Stimulated activated CD4-positive, alpha-beta T cell treated with anti-CD3 and anti-CD28 coated beads, Interleukin-2, amount 100 ng/mL, for 24 hours (primary cell): ENCODE measurements at places on chromosomes 4 and X.

- no peak for DNase-seq
These were observed 67.8 kb upstream of the SORBS2 start for GRCh38 chr4:185879666-185880312.

DNA sequence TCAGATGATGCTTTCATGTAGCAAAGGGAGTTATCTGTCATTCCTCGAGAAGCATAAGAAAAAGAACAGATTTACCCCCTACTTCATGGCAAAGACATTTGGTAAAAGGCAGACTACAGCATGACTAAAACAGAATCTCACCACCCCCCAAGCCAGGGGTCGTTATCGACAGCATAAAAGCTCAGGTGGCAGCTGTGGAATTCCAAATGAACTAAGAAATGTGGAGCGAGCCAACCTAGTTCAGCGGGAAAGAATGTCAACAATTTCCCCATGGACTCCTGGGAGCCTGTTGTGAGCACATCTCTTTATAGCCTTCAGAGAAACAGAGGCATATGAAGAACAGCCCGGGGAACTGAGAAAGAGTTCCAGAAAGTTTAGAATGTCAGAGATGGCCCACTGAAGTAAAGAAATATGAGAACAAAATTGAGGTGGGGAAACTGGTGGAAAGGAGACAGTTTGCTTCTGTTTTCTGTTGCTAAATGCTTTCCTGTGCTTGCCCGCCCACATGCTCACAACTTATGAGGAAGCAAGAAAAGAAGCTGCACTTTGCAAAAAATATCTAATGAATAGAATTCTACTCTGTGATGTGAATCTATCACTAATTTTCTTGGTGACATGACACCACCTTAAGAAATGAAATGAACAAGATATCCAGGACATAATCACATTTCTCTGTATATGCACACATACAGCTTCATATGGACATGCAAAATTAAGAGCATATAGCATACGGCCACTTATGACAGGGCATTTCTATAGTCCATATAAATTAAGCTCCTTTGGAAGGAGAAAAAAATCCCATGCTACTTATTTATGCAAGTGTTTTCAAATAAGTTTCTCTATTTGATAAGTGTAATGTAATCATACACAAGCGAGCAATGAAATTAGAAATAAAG is 135.3 kb upstream of the MID1 start:
- no peak for DNase-seq

GRCh38 chr4:159045321-159045720 is 57.6 kb upstream of the RAPGEF2 start:
- DNase-seq: no peak

- DNase-seq: no peak
These were observed 32.1 kb upstream of the PAQR3 start for GRCh38 chr4:78971326-78971725.

GRCh38 chr4:47535567-47536147 is 50.6 kb downstream of the ATP10D start:
- DNase-seq: no peak

- DNase-seq: no peak
These were observed 12.1 kb upstream of the TCEAL4 start for GRCh38 chrX:103573202-103573601.

DNA sequence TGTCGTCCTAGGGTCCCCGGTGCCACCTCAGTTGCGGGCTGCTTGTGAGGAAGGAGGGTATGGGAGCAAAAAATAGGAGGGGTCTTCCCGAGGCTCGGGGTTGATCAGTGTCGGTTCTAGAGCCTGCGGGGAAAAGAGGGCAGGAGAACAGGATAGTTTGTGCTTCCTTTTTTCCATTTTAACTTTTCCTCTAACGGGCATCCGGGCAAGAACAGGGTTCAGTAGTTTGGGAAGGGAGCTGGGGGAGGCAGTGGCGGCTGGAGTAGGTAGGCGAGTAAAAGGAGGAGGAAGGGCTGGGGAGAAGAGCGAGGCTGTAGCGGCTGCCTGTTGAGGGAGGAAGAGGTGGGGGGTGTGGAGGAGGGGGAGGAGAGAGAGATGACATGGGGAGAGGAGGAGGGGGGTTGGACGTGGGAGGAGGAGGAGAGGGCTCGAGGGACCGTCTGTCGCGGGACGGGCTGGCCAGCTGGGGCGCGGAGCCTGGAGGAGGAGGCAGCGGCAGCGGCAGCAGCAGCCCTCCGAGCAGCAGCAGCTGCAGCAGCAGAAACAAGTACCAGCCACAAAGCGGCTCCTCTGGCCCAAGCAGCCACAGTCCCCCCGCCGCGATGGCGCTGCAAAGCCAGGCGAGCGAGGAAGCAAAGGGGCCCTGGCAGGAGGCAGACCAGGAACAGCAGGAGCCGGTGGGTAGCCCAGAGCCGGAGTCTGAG is at the start of gene SLC16A2:
TSS of gene SLC16A2 (plus strand) at position 458 of the 704 bp plus-strand sequence. CDS start at position 603, 145 bp downstream.
- DNase-seq: peak; percentile 27

DNA sequence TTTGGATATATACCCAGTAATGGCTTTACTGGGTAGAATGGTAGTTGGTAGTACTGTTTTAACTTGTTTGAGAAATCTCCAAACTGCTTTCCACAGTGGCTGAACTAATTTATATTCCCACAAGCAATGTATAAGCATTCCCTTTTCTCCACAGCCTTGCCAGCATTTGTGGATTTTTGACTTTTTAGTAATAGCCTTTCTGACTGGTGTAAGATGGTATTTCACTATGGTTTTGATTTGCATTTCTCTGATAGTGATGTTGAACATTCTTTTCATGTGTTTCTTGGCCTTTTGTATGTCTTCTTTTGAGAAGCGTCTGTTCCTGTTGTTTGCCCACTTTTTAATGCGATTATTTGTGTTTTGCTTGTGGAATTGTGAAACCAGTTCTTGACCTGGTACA is 290.5 kb downstream of the BMPR1B start:
- DNase-seq: no peak

DNA sequence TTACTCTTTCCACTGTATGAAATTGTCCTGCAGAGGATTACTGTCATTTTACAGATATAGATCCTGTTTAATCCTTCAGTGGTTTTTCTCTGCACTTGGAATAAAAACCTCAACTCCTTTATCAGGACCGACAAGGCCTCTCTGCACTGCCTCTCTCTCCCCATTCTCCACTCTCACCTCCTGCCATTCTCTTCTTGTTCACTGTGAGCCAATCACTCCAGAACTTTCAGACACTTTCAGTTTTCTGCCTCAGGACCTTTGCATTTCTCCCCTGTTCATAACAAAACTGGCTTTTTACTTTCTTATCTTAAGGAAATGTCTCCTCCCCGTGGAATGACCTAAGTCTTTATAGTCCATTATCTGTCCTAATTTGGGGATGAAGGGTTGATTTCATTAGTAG is 137.3 kb downstream of the ELOVL6 start:
- DNase-seq: no peak

GRCh38 chr4:74503580-74503979 is 58.6 kb downstream of the AREG start:
- no peak for DNase-seq
